CD8-positive, alpha-beta memory T cell (primary cell): ENCODE measurements at places on chromosomes 5 and 9. TPM values are rescaled to one million over a fixed set of nuclear protein-coding genes. Genes with fewer than 3 reads are reported as not detected.
A peak's percentile ranks its signal among the peaks of the same experiment; 100 is the strongest.

ERP44 gene
- total RNA-seq, result 16.0 TPM

DNA sequence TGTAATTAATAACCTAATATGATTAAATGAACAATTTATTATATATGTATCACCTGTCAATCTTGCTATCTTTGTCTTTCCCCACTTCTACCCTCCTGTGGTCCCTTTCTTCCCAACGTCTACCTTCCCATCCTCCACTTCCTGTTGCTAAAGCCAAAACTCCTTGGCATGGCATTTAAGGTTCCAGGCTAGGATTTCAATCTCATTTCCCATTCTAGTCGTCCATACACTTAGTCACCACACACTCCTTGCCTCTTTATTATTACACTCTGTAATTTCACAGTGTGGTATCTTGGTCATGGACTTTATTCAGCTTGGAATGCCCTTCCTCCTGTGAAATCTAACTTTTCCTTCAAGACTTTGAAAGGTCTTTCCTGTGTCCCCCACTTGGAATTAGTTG, 115.3 kb downstream of the SEMA6A start:
- no peak for DNase-seq

- DNase-seq, result no peak
These were observed 592.1 kb downstream of the PRELID2 start for GRCh38 chr5:145243016-145243415.

GRCh38 chr5:30832519-30832918, 361.0 kb upstream of the CDH6 start:
- DNase-seq, result no peak

IGIP gene
- 4.1 TPM for total RNA-seq

GRCh38 chr9:99833735-99834134, 12.1 kb downstream of the NR4A3 start:
- no peak for DNase-seq

- no peak for DNase-seq
These were observed 237.6 kb upstream of the IRX4 start for GRCh38 chr5:2120361-2120760.

ERBIN gene
- 40.9 TPM for total RNA-seq

DNA sequence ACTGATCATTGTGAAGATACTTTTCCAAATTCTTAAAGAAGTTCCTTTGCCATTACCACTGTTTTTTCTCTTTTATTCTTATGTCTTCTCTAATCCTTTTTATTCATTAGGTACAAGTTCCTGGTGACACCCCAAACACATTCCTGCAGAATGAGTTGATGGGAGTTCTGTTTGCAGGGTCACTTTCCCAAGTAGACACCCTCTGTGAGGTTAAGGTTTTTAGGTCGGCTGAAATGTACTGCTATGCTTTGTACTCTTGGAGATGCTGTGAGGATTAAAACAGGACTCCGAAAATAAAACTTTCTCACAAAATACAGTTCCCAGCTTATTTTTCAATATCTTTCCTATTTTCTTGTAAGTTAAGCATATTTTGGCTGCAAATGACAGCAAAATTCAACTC, 143.3 kb upstream of the TLE4 start:
- DNase-seq, result no peak

DNA sequence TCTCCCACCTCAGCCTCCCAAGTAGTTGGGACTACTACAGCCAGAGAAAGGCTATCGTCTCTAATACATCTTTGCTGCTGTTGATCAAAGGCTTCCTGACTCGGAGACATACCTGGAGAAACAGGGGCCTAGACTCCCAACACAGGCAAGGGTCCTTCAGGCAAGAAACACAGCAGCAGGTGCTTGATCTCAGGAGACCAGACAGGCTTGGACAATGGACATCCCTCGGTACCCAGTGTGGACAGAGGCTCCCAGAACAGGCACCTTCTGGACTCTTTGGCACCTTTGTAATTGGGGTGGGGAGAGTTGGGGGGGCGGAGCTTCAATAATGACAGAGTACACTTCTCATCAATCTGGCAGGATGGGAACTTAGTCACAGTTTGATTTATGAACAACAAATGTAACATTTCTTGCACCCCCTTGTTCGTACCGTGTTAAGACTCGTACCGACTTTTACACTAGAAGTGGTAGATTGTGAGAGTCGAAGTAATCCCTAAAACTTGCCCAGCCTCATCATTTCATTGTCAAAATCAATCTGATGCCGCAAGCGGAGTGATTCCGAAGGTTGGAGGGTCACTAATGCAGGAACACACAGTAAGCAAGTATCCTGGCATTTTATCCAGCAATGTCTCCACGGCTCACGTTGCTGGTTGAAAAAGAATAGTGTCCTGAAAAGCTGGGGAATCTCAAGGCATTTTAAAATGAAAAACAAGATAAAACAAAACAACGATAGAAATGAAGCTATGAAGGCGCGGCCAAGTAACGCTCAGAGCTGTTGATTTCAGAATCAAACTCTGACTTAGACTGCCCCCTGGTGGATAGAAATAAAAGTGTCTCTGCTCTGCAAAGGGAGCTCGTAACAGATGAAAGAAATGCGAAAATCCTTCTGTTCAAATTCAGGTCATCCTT, 46.4 kb upstream of the STK32A start:
- DNase-seq, result peak; percentile 4

GRCh38 chr9:91949392-91949945, 559 bp downstream of the ROR2 start:
- no peak for DNase-seq

AK8 gene
- total RNA-seq, result not detected

DNA sequence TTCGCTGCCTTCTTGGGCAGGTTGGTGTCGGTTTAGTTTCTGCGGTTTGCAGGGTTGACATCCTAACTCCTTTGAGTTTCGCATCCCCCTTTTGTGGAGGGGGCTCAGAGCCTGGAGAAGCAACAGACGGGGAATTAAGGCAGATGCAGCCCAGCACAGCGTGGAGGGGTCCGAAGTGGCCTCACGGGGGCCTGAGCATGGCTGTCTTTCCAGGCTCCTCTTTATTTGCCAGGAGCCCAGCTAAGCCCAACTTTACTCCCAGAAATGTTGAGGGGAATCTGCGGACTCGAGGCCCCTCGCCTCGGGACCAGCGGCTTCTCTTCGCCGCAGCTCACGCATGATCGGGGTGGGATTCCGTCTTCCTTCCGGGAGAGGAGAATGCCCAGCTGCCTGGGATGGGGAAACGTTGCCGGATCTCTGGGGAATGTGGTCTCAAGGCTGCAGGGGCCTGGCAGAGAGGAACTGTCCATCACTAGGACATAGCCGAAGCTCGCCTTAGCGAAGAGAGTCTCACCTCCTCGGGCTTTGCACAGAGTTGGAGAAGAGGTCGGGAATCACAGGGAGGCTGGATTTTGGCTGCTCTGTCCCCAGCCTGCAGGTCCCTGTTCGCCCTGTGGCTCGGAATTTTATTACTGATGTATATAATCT, 1.3 kb downstream of the RAI14 start:
- DNase-seq, result no peak

LRRC19 gene
- total RNA-seq, result not detected
